NCI-H345 (cell line): ENCODE measurements at places on chromosomes 12 and 14.
A peak's percentile ranks its signal among the peaks of the same experiment; 100 is the strongest.

DNA sequence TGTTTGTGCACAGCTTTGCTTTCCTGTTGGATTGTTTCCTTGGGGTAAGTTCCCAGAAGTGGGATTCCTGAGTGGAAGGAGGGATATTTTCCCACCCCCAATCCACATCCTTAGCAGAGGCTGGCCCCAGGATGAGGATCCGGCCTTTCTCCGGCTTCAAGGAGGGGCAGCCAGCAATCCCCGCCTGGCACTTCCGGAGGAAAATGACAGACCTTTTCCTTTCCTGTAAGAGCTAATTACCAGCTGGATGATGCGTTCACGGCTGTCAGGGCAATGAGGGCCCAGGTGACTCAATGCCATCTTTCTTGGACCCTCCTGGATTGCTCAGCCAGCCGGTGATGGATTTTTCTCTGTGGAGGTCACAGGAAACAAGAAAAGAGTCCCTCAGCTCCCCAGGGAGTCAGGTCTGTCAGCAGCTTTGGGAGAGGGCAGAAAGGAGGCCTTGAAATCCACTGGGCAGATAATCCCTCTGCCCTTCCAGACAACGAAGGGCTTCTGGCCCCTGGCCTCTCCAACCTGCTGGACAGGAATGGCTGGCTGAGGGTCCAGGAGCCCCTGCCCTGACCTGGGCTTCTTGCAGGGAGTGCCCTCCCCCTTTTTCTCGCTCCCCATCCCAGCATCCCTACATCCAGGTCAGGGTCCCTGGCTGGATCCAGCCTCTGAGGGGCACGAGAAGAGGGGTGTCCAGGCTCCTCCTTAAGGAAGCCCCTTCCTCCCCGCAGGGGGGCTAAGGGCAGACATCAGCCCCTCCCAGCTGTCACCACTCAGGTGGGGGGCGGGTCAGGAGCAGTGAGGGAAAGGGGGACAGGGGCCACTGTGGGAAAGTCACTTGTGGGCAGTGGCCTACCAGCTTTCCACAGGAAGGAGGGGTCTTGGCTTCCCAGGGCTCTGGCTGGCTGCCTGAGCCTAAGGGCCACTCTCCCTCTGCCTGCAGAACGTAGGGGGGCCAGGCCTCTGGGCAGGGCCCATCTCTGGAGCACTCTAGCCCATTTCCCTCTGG, 16.1 kb upstream of the CCDC85C start:
- DNase-seq: no peak

GRCh38 chr12:48812389-48812788, 5.9 kb upstream of the CACNB3 start:
- no peak for DNase-seq

GRCh38 chr14:33120966-33121365, 182.3 kb downstream of the NPAS3 start:
- DNase-seq: no peak

GRCh38 chr12:113201187-113202177, 16.0 kb downstream of the RITA1 start:
- no peak for DNase-seq

- DNase-seq: no peak
Measured at GRCh38 chr12:68080577-68080976, 79.0 kb downstream of the IFNG start.

DNA sequence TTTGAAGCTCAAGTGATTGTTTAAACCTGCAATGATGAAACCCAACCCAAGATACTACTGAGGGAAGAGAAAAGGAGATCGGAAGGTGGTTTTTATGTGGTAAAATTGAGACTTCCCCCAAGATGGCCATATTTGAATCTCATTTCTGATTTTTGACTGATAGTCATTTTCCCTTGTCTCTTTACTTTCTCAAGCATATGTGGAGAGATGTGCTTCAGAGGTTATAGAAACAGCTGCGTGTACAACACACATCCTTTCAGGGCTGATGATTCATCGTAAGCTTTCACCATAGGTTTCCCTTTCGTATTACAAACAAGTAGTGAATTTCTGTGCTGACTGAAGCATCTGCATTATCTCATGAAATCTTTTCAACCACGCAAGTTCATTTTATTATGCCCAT, 276.2 kb downstream of the EMP1 start:
- no peak for DNase-seq

GRCh38 chr12:1974812-1975211, 29.4 kb downstream of the DCP1B start:
- no peak for DNase-seq

GRCh38 chr14:90354551-90355298, 23.0 kb upstream of the NRDE2 start:
- DNase-seq: no peak

- no peak for DNase-seq
Measured at GRCh38 chr12:119661882-119662281, 6.1 kb upstream of the PRKAB1 start.

DNA sequence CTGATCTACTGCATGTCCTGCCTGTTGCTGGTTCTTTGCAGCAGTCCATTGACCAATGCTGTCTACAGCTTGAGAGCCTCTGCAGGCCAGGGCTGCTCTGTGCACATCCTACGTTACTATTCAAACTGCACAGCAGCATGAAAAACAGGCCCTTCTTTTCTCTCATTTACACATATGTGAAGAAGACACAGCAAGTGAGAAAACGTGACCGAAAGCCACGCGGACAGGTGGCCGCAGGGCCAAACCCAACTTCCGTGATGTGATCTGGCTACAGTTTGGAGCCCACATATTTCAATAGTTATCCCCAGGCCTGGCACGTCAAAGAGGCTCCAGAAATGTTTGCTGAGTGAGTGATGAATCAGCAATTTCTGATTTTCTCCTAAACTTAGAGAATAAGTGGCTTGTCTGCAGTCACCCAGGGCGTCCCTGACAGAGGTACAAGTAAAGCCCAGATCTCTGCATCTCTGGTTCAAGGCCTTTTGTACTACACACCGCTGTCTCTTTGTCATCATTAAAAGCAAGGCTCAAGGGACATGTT, 17.9 kb upstream of the TCL1B start:
- no peak for DNase-seq

DNA sequence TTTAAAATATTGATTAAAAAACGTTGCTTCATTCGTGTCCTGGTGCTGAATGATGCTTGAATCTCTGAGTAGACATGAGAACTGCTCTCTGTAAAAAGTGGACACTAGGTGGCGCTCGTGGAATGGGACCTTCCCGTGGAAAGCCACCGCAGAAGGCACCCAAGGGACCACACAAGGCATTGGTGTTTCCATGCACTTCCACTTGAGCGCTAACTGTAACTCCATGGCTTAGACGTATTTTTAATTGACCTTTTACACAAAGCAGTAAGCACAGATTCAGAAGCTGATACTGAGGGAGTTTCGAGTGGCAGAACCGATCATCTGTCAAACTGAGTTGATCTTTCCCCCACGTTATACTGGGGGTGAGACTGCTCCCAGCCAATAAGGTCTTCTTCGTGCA, 135.3 kb downstream of the PRKCH start:
- peak; percentile 80 for DNase-seq
